ENCODE measurements at places on chromosomes 12 and 14.

DNA sequence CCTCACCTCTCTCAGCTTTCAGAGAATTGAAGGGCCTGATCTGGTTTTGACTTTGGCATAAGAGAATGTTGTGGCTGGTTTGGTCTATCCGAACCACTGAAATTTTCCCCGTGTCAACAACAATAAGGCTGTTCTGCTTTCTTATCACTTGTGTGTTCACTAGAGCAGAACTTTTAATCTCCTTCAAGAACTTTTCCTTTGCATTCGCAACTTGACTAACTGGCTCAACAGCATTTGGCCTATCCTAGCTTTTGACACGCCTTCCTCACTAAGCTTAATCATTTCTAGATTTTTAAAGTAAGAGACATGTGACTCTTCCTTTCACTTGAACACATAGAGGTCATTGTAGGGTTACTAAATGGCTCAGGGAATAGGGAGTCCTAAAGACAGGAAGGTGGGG is 25.9 kb upstream of the EDDM3A start:
- DNase-seq = no peak

GRCh38 chr14:82341261-82341810 is 807.7 kb upstream of the SEL1L start:
- no peak for DNase-seq

DNA sequence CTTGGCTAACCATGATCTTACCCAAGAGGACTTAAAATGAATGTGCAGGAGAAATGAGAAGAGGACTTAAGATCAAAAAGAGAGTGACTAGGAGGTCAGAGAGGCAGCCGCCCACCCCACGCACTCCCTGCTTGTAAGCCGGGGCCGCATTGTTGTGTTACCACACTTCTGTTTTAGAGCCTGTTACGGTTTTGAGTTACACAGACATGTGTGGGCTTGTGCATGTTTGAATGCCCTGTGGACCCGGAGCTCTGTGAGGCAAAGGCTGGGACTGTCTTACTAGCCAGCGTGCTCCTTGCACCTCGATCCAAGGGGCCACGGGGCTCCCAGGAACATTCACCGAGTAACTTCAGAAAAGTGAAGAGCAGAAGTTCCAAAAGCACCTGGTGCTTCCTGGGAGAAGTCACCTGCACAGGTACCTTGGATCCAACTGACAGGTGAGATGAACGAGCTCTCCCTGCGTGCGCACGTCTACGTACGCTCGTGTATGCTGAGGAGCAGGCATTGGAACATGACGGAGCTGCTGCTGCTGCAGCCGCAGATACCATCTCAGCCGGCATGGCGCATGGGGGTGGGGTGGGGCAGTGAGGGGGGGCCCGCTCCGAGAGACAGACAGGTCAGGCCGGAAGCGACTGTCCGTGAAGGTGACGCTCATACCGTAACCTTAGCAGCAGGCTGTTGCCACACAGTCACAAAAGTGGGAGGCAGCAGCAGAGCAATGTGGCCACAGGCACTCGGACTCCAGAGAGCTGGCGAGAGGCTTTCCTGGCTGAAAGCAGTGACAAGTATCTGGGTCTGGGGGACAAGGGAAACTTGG is 23.7 kb downstream of the SFSWAP start:
- DNase-seq = no peak

- DNase-seq = no peak
These were observed 81.3 kb upstream of the NRXN3 start for GRCh38 chr14:78088916-78089315.

- DNase-seq = no peak
These were observed 141.6 kb downstream of the KICS2 start for GRCh38 chr12:64080319-64081007.

DNA sequence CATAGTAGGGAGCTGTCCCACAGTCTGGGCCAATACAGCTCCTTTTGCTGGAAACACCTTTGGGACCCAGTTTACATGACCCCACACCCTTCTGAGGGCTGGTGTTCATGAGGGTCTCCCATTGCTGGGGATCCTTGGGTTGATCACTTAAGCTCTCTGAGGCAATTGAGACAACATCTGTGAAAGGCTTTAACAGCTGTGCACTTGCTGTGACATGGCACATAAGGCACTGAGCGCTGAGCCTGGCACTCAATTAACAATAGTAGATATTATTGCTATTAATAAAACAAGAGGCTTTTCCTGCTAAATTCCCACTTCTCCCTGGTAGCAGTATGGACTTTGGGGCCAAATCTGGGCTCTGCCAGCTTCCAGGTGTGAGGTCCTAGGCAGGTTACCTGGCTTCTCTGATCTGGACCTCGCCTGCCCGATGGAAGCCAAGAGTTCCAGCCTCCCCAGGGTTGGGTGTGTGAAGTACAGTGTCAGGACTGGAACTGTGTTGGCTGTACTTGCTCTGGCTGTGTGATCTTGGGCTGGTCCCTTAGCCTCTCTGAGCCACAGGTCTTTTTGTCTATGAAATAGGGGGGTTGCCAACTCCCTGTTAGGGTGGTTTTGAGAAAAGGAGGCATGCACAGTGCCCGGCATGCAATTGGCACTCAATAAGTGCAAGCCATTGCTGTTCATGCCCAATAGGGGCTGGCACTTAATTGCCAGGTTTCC is 3.1 kb downstream of the SH2B3 start:
- no peak for DNase-seq

- no peak for DNase-seq
These were observed 189.0 kb upstream of the AMIGO2 start for GRCh38 chr12:47268501-47269454.

- DNase-seq = no peak
These were observed 4.6 kb downstream of the SINHCAF start for GRCh38 chr12:31321186-31321896.

DNA sequence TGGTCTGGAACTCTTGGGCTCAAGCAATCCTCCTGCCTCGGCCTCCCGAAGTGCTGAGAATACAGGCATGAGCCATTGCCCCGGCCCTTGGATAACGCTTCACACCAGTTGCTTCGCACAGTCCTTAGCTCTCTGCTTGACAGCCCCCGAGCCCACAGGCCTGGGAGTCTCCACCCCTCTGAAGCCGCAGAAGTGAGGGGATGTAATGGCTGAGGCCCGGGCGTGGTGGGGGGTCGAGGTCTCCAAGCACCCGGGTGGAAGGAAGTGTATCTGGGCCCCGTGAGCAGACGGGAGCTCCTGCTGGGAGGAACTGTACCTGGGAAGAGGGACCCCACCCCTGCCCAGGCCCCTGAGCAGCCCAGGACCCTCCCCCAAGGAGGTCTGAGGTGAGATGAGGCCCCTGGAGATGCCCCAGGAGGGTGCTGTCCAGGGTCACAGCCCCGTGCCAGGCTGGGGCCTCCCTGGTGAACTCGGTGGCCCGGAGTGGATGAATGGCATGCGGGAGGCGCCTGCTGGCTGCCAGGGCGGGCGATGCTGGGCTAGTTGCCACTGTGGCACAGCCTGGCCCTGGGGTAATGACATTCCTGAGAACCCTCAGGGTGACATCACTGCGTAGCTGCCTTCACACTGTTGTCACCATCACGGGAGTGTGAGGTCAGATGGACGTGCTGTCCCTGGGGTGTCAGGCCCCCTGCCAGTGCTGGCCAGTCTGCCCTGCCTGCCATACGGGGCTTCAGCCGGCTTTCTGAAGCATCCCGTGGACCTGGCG is 48.9 kb downstream of the KIF26A start:
- DNase-seq = no peak

- DNase-seq = no peak
These were observed 34.2 kb upstream of the PPP1R13B start for GRCh38 chr14:103881268-103882201.

All from stimulated activated CD4-positive, alpha-beta T cell treated with anti-CD3 and anti-CD28 coated beads, Interleukin-12 subunit alpha, Interleukin-12 subunit beta, amount 100 ng/mL, for 48 hours (primary cell).